ENCODE measurements at places on chromosomes 5 and 9.

- DNase-seq: no peak
Observed at GRCh38 chr5:79687889-79688288, 1.7 kb upstream of the CMYA5 start.

- no peak for DNase-seq
Observed at GRCh38 chr9:125043148-125043547, 100.2 kb downstream of the SCAI start.

- no peak for DNase-seq
Observed at GRCh38 chr5:19928562-19929421, 59.2 kb downstream of the CDH18 start.

GRCh38 chr5:117682416-117682815, 1107.8 kb upstream of the SEMA6A start:
- no peak for DNase-seq

DNA sequence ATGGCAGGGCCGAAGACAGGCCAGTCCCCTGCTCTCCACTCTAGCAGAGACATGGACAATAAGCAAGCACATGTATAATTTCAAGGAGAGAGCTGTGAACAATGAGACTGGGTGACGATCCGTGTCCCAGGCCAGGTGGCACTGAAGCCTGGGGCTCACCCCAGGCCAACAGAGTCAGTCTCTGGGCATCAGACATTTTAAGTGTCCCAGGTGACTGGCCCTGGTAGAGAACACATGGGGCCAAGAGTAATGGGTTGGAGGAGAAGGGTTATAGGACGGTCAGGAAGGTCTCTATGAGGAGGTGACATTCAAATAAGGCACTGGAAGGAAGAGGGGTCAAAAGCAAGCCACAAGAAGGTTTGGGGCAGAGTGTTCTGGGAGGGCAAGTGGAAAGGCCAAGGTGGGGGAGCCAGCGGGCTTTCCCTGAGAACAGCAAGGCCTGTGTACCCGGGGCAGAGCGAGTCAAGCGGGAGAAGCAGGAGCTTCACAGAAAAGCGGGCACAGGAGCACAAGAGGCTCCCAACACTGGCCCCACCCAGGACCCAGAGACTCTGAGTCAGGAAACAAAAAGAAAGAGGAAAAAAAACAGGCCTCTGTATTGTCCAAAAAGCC, 1.1 kb upstream of the AKNA start:
- DNase-seq: no peak

GRCh38 chr5:168251259-168251658, 40.2 kb upstream of the WWC1 start:
- DNase-seq: no peak

GRCh38 chr5:64518793-64519192, 13.0 kb downstream of the RGS7BP start:
- no peak for DNase-seq

- DNase-seq: no peak
Observed at GRCh38 chr9:115250621-115251032, 132.7 kb upstream of the TNC start.

DNA sequence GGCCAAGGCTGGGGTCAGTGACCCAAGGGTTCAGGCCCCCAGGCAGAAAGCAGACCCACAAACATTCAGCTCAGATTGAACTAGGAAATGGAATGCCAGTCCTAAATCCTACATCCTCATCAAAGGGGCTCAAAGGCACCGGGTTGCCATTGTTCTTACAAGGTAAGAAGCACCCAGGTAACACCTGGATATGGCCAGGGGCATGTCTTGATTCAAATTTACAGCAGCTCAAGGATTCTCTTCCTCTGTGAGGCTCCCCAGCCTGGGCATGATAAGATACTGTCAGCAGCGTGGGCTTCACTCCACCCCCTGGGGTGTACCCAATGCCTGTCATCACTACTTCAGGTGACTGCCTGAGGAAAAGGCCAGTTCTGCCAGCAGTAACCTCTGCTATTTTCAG, 92.1 kb upstream of the FSTL4 start:
- DNase-seq: no peak

GRCh38 chr9:109600142-109600541, 102.0 kb upstream of the PTPN3 start:
- no peak for DNase-seq

- no peak for DNase-seq
Observed at GRCh38 chr5:176899946-176900779, 1.0 kb upstream of the HK3 start.

DNA sequence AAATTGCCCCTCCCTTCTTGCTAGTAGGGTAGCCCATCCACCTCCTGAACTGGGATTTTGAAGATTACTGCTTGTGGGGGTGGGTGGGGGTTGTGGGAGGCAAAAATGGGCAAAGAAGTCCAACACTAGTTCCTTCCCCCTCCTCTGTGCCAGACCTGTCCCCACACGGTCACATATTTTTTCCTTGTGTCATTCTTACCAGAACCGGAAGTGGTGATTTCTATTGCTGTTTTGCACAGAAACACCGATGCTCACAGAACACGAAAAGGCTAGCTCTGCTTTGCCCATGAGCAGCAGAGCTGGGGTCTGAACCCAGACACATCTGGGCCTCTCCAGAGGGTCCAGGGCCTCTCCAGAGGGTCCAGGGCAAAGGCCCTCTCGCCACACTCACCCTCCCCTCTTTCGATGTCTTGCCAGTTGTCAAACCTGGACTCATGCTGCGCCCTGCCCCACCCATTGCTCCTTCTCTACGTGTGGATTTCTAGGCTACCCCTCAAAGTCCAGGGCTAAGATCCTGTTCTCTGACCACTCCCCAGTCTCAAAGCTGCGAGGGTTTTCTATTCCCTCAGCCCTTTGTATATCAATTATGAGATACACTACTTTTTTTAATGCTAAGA, 264.4 kb upstream of the MSX2 start:
- DNase-seq: no peak

- no peak for DNase-seq
Observed at GRCh38 chr9:70297141-70297540, 38.4 kb downstream of the SMC5 start.

- no peak for DNase-seq
Observed at GRCh38 chr5:102048940-102049339, 247.1 kb downstream of the SLCO4C1 start.

DNA sequence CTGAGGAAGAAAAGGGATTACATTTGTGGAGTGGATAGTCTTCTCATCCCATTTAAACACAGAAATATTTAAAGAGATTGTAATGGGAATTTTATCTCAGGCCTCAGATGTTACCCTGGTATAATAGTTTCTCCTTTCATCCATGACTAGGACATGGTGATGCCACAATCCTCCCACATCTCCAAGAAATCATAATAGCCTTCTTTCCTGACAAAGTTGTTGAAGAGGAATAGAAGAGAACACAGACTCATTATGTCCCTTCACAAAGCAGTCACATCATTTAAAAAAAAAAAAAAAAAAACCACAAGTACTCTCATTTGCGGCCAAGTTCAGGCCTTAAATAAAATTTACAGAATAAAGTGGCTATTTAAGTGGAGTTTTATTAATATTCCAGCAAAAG, 359.6 kb downstream of the DEPDC1B start:
- DNase-seq: no peak

All from activated CD4-positive, CD25-positive, alpha-beta regulatory T cell treated with anti-CD3 and anti-CD28 coated beads, Interleukin-2, amount 50 U/mL, for 16 hours (primary cell).